ENCODE measurements at places on chromosomes 7 and 10.

- DNase-seq = no peak
Observed at GRCh38 chr7:52498366-52498765, 537.1 kb upstream of the POM121L12 start.

DNA sequence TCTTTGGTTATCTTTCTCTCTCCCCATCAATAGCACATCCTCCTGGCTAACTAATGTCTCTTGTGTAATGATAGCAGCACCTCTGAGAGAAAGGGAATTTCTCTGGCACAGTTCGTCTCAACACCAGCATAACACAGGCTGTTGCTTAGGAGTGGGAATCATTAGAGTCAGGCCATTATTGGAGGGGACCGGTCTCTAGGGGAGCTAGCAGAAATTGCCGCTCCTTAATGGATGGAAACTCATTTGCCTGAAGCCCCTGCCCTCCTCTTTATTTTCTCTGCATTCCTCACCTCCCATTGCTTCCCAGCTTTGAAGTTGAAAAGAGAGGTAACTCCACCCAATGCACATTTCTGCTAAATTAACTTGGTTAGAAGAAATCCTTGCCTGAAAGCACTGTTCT is 11.9 kb downstream of the LRRC4 start:
- DNase-seq = no peak

DNA sequence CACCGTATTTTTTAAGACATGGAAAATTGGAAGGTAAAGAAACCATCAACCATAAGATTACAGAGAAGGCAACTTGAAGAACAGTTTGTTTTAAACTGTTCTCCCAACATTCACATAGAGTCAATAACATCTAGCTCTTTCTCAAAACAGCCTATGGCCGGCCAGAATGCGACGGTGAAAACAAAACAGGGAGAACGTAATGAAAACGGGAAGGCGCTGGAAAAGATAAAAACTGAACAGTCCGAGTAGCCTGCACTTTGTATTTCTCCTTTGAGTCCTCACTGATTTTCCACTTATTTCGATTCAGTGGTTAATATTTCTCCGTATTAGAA is 637 bp downstream of the MICU1 start:
- DNase-seq = no peak

DNA sequence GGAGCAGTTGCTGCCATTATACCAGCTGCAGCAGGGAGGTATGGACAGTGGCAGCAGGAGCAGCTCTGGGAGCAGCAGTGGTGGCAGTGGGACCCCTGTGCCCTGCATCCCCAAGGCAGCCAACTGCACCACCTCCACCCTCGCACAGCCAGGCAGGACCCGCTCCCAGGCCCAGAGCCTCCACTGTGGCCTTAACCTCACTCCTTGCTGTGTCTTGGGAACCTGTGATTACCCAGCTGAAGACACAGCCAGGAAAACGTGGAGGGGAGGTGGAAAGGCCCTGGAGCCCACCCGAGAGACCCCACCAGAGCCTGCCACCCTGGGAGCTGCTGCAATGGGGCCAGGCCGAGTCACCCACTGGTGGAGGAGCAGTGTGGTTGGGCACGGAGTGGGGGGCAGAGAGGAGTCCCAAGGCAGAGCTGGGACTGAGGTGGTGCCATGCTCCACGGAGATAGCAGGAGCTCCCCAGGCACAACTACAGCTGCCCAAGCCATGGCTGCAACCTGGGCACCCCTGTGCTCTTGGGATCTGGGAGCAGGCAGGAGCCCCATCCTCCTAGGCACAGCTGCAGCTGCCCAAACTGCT is 20.4 kb downstream of the LRRC72 start:
- no peak for DNase-seq

DNA sequence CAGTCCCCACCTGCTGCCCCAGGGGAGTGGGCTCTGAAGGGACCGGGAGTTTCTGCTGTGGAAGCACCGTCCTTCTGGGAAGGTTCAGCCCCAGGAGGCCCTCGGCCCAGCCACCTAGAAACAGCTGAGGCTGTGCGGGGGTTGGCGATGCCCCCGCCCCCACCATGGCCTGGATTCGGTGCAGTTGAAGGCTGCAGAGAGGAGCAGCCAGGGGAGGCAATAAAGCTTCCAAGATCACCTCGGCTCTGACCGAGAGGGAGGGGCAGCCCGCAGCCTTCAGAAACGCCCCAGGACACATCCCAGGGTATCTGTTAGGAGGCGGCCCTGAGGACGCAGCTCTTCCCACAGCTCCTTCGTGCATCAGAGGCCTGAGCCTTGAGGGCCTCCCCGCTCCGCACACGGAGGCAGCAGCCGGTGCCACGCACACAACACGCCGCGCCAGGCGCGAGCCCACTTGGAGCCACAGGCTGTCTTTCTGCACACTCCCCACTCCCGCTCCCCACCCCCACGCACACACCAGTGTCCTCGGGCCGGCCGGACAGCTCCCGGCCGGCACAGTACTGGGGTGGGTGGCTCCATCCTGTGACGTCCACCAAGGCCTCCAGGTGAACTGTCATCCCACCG is 1.6 kb downstream of the KNDC1 start:
- DNase-seq = no peak

DNA sequence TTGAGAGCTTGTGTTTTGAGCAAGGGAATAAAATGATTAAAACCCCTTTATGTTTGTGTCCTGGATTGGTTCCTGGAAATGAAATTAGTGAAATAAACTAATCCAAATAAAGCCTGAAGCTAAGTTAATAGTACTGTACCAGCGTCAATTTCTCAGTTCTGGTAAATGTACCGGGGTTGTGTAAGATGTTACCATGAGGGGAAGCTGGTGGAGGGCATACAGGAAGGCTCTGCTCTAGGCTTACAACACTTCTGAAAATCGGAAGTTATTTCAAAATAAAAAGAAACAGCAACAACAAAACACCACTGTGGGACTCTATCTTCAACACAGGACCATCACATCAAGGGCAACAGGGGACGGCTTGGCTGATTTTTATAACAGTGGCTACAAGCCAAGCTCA is 257.0 kb downstream of the CREB5 start:
- no peak for DNase-seq

DNA sequence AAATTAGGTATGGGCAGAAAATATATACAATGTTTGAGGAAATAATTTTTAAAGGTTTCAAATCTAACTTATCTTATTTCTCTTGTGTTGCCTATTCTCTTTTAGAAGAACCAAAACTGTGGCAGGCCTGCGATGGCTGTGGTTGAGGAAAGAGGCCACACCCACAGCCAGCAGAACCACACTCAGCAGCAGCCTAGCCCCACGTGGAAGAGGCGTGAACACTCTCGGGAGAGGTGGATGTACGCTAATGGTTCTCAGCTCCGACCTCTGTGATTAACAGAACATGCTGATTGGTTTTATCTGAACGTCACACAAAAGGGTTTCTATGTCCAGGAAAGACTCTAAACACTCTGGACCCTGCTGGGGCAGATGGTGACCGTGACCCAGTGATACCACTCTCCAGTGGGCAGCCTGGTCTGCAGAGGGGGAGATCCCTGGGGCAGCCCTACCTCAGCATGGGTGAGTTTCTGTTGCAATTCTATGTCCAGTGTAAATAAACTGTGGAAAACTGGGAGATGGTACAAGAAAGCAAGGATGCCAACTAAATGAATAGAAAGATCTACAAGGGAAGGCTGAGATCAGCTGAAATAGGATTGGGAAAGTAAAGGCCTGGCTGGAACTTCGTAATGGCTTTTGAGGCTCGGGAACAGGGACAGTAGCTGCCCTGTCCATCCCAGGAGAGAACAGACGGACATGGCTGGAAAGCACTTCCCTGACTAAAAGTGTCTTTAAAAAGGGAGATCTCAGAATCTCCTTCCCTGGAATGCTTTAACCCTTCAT is 26.6 kb downstream of the DIP2C start:
- DNase-seq = no peak

- DNase-seq = no peak
Observed at GRCh38 chr10:121633056-121633455, 34.8 kb upstream of the FGFR2 start.

DNA sequence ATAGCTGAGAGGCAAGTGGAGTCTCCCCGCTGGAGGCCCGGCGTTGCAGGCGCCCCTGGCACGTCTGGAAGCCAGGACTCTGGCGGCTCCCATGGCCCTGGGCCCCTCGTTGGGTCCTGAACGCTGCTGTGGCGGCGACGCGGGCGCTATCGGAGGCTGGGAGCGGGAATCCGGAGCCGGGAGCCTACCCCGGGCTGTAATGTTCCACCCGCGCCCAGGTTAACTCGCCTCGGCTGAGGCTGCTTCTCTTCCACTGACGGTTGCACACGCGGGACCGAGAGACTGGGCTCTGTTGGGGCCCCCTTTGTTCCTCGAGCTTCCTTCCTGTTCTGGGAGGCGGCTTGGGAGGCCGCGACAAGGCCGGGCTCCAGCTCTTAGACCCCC is 1.3 kb upstream of the HOXA5 start:
- DNase-seq = no peak

DNA sequence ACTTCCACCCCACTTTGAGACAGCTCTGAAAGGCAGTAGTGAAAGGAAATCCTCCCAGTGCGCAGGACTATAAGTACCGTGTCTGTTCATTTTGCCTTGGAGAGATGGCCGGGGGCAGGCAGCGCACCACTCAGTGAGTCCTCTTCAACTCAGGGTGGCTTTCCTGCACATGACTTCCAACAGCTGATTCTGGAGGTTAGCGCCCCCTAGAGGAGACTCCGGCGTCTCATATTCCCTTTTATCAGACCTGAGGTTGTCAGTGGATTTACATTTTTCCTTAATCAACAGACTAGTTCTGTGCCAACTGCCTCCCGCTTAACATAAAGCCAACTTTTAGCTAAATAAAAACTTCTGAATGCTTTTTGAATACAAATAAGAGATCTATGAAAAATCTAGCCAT is 101.0 kb downstream of the HERPUD2 start:
- no peak for DNase-seq

DNA sequence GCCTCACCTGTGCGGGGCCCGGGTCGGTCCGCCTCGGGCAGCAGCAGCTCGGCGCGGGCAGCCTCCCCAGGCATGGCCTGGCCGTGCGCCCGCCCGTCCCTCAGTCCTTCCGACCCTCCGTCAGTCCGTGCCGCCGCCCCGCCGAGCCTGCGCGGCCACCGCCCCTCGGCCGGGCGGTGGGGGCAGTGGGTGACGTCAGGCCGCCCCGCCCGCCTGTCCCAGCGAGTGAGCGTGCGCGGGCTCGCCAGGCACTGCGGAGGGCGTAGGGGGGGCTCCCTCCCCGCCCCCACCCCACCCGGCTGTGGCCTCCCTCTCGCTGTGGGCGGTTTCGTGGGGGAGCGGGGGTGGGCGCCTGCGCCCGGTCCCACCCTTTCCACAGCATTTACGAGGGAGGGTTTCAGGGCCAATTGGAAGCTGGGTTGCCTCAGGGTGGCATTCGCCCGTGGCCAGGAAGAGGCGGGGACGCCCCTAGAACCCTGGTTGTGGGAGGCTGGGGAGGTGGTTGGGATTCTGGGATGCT is at the start of gene NACAD:
Gene NACAD, minus strand, starts transcription at position 149 of the 520 bp plus-strand sequence. Its CDS starts 75 bp downstream, at position 74.
- no peak for DNase-seq

DNA sequence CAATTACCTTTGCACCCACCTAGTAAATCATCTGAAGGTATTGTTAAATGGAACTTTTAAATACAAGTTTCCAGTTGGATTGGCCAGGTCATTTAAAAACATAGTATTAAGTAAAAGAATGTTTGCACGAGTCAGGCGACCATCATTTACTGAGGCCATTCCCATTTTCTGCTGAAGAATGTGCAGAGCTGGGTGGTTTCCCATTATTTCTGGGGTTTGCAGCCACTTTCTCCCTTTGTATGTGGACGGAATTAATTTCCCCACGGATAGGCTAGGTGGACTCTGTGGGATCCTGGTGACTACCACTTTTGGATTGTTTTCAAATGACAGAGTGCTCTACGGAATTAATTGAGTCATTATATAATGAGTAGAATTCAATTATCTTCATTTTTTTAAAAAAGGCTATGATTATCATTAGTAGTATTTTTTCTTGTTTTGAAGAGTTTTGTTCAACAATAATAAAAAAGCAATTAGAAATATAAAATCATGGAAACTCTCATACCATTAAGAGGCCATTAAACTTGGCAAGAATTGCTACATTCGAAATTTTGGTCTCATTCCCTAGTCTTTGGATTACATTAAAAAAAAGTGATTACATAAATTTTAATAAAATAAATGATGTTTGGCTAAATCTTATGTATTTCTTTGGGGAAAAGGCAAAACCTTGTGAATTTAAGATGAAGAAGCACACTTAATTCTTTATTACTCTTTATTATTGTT is 120.4 kb upstream of the FZD8 start:
- no peak for DNase-seq

- no peak for DNase-seq
Observed at GRCh38 chr10:123548770-123549169, 117.4 kb upstream of the GPR26 start.

GRCh38 chr10:10872035-10872673 is 145.5 kb upstream of the CELF2 start:
- no peak for DNase-seq

DNA sequence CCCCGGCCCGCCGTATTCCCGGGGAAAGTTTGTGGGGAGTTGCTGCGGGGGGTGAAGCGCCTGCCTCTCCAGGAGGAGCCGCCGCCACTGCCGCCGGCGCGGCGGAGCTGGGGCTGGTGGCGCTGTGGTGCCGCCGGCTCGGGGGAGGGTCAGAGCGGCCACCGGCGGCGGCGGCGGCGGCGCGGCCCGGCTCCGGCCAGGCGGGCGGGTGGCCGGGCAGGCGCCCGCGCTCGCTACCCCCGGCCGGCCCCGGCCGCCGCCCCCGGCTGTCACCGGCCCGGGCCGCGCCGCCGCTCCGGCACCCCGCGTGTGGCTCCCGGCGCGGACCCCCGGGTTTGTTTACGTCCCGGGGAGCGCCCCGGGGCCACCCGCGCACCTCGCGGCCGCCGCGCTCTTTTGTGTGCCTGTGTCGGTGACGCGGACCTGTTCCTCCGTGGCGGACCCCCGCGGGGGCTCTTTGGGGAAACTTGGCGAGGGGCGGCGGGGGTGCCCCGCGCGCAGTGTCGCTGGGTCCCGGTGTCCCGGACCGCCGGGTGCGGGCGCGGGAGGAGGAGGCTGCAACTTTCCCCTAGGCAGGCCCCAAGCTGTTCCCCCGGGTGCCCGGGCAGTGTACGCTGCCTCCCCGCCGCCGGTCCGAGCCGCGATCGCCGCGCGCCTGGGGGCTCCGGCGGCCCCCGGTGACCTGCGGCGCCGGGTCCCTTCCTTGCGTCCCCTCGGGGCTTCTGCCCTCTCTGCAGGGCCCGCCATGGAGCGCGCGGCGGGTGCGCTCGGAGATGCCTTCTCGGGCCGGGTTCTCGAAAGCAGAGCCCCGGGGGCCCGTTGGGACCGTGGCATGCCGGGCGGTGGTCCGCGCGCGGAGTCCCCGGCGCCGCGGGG is 593 bp upstream of the CUX1 start:
- peak; percentile 57 for DNase-seq

- DNase-seq = no peak
Observed at GRCh38 chr7:49346195-49346899, 422.0 kb downstream of the CDC14C start.
